ENCODE measurements at places on chromosomes 1 and 21.

DNA sequence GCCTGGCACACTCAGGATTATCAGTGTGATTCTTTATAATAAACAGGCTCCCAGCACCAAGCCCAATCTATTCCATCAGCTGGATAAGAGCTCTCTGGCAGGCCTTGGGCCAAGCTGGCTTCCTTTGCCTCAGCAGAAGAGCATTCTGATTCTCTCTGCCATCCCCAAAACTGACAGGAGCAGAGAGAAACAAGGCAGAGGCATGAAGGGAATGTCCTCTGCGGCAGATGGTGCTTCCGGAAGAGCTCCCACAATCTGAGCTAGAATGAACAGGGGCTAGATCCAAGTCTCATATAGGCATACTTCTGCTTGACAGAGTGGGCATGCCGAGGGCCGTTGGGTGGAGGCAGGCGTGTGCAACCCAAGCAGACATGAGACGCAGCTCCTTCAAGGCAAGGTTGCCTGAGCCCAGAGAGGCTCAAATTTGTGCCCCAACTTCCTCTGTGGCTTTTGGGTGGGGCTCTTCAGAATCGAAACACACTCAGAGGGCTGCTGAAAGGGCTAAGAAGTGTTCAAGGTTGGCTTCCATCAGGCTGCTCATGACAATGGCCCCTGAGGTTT lies 4.0 kb downstream of the CAPN2 start:
- no peak for DNase-seq

DNA sequence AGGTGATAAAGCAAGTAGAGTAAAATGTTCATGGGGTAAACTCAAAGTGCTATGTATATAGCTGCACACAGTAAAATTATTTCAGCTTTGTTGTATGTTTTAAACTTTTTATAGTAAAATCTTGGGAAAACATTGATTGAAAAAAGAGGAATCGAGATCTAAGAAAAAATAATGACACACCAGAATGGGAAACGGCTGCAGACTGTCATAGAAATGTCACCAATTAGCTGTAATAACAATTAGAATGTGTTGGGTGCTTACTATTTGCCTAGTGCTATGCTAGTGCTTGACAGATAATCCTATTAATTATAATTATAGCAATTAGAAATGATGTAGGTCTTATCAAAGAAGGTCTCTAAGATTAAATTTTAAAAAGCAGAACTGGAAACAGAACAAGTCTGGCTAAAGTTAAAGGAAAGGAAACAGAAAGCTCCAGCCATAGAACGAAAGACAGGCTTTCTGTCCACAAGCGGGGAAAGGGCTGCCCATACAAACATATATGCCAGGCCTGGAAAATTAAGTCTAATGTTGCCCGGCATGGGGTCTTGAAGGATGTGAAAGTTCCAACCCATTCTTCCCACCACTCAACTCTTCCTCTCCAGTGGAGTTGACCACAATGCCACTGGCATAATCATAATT lies 5.0 kb downstream of the PCNX2 start:
- DNase-seq: no peak

GRCh38 chr1:243421784-243422183 lies 165.9 kb downstream of the SDCCAG8 start:
- DNase-seq: peak; percentile 56

- no peak for DNase-seq
These were observed 181.8 kb upstream of the ADGRL4 start for GRCh38 chr1:79188337-79188736.

- DNase-seq: no peak
These were observed 200.0 kb downstream of the SLC45A1 start for GRCh38 chr1:8517661-8518489.

GRCh38 chr1:28815533-28816185 lies 3.7 kb downstream of the OPRD1 start:
- DNase-seq: no peak

DNA sequence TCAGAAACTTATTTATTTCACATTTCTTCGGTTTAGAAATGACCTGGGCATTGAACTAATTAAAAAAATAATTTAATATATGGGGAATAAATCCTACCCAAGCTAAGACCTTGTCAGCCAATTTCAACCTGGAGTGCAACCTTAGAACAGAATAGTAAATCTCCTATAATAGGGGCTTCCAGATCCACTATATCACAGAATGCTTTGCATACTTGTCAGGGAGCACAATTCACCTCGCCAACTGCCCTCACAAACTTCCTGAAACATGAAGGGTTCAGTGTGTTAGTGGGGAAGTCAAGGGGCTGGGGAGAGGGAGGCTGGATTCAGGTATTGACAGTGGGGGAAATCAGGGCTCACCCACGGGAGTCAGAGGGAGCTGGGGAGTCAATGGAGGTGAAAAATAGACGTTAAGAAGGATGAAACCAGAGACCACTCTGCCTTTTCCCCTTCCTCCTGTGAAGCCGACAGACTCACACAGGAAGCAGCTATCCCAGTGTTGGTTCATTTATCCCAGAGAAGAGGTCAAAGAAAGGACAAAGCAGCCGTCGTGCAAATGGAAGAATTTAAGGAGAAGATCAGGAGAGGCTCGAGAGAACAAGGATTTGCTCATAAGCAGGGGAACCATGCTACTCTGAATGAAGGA lies 453.3 kb downstream of the NUF2 start:
- DNase-seq: no peak

- DNase-seq: no peak
These were observed 68.3 kb upstream of the SPAG17 start for GRCh38 chr1:118253053-118253915.

- DNase-seq: no peak
These were observed 19.3 kb upstream of the POFUT2 start for GRCh38 chr21:45306832-45307571.

DNA sequence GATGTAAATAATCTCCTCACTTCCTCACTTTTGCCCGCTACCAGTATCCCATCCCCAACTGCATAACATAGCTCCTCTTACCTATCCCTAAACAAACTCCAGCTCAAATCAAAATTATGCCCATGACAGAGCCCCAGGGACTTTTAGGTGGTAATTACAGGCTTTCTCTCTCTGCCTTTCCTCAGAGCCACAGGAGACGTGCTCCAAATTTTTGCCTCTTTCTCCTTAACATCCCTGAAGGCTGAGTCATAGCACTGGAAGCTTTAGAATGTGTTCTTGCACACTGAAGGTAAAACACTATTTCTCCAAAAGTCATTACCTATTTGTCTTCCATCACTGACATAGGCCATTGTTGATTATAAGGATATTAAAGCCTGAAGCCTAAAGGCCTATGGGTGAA lies 263.5 kb upstream of the PLD5 start:
- no peak for DNase-seq

GRCh38 chr21:45850181-45850580 lies 131.4 kb upstream of the COL6A1 start:
- DNase-seq: no peak

DNA sequence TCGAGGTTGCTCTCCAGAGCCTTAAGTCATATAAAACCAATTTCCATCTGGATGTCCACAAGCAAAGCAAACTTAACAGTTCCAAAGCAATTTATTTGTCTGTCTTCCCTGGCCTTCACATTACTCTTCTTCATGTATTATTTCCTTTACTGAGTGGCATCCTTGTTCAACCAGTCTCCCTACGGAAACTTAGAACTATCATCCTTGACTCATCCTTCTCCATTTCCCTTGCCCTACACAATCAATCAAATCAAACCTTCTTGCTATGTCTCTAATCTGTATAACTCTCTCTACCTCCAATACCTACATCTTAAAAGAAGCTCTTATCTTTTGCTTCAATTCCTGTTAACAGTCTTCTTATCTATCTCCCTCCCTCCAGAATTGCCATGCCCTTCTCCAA lies 25.4 kb downstream of the EGLN1 start:
- no peak for DNase-seq

DNA sequence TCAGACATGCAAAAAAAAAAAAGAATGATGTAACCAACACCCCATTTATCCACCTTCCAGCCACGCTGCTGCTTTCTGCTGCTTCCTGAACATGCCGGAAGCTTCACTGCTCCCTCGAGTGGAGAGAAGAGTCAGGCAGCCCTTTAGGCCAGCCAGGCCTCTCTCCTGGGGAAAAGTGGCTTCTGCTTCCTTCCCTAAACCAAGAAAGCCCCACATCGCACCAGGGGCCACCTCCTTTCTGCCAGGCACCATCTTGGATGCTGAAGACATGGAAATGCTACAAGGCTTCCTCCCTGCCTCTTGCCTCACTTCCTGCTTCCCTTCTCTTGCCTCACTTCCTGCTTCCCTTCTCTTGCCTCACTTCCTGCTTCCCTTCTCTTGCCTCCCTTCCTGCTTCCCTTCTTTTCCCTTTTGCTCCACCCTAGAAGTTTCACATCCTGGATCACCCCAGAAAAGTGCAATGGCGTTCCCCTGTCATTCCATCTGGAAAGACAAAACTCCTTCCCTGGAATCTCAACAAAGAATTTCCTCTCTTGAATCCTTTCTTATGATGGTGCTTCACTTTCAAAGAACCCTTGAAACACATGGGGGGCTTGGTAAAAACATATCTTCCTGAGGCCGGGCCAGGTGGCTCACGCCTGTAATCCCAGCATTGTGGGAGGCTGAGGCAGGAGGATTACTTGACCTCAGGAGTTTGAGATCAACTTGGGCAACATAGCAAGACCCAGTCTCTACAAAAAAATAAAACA lies 18.7 kb downstream of the TNFRSF8 start:
- DNase-seq: no peak

DNA sequence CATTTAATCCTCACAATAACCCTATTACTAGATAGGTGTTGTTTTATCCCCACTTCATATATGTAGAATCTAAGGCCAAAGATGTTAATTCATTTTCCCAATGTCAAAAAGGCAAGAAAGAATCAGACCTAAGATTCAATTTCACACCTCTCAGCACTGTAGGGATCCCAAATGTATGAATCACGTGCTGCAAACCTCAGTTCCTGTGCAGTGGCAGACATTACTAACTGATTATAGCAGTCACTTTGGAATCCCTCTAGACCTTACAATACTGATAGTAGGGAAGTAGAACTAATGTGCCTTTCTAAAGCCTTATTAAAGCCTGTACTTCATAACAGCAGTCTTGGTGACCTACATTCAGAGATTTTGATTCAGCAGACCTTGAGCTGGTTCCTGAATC lies 2.3 kb downstream of the C1orf87 start:
- DNase-seq: no peak

GRCh38 chr21:26110715-26111114 lies 59.9 kb downstream of the APP start:
- no peak for DNase-seq

DNA sequence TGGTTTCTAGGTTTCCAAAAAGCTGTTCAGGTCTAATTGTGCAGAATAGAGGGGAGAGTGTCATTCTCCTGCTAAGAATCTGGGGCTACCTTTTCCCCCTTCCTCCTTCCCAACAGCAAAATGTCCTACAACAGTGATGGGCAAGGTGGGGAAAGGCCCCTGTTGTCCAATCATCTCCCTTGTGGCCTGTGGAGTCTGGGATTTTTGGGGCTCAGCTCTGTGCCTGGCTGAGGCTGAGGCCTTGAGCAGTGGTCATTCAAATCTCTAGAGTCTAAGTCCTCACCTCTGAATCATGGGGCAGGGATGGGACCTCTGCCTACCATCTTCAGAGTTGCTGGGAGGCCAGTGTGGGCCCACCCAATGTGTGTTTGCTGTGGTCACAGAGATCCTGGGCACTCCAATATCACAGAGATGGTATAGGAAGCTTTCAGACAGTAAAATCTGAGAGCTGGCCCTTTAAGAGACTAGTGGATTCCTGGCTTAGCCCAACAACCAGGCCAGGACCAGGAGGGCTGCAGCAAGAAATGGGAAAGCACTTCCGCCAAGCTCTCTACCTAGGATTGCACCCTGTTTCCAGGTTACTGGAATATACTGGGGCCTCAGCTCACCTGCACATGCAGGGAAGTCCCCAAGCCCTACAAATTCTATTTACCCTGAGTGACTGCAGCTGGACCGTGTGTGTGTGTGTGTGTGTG lies 28.5 kb upstream of the TENT5C start:
- DNase-seq: no peak

DNA sequence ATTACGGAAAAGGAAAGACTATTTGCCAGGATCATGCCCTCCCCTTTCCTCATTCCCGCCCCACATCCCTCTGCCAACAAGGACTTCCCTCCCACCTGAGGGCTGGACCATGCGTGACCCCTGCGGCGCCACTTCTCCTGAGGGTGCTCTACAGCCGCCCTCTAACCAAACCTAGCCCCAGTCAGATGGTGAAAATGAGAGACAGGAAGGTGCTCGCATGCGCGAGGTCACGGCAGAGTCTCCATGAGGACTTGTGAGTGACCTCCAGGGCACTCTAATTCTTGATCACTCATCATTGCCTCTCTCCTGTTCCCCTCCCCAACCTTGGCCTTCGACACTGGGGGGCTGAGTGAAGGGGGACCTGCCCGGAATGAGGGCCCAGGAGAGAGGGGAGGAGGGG lies 32.1 kb downstream of the TAF5L start:
- no peak for DNase-seq

DNA sequence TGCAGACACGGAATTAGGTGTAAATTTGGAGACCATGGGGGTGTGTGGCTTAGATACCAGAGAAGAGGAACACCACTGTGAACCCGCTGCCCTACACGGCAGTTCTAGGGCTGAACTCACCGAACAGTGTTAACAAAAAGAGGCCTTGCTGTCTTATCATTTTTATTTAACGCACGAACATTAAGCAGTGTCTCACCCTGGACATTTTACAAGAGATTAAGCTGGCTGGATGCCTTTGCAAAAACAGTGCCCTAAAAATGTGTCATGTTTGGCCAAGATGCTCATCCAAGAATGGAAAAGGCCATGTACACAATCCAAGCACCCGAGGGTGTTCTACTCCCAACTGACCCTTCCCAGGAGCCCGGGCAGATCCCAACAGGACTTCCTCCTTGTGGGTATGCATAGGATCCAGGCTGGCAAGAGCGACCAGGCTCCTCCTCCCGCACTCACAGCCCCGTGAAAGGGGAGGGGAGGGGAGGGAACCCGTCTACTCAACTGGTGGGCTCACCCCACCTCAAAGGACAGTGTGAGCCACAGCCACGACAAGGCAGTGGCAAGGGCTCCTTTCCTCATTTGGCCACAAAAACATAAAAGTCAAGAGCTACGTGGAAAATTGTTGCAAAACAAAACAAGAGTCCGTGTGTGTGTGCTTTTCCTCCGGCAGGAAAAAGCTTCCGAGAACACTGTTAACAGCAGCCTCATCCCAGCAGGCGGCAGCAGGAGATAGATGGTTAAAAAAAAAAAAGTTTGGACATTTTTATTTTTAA lies 20.3 kb downstream of the C2CD2 start:
- no peak for DNase-seq

GRCh38 chr1:229339520-229339919 lies 3.3 kb downstream of the CCSAP start:
- DNase-seq: no peak

- no peak for DNase-seq
These were observed 31.3 kb downstream of the NVL start for GRCh38 chr1:224298346-224299330.

DNA sequence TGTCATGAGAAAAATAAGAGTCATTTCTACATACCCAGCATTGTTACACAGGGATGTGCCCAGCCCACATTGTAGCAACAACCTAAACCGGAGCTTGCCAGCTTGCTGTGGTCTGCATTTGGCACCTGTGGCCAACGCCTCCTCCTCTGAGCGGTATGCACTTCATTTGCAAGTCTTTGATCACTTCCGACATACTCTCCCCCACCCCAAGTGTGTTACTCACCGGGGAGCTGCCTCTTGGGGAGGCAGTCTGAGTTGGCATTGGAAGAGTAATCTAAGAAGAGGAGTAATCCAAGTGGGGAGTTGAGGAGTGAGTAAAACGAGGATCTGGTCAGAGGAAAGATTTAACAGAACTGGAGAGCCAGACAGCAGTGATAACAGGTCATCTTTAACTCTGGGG lies 3.8 kb downstream of the BCL9 start:
- peak; percentile 34 for DNase-seq

Measured in H54 (cell line).